ENCODE measurements at places on chromosomes 16 and 17. TPM values are rescaled to one million over a fixed set of nuclear protein-coding genes. Genes with fewer than 3 reads are reported as not detected.

The FGF11 gene
- 10.8 TPM for total RNA-seq

The CRISPLD2 gene
- total RNA-seq, result 320 TPM

The HS3ST3B1 gene
- total RNA-seq, result 5.9 TPM

The ACE gene
- 9.6 TPM for total RNA-seq

The TTYH2 gene
- 3.4 TPM for total RNA-seq

The STXBP4 gene
- 9.6 TPM for total RNA-seq

The ACLY gene
- total RNA-seq, result 74.9 TPM

The TRIM16 gene
- 66.3 TPM for total RNA-seq

The KRT33A gene
- total RNA-seq, result 1.5 TPM

The JMJD8 gene
- 62.9 TPM for total RNA-seq

The CHD9NB gene
- not detected for total RNA-seq

The GJC1 gene
- total RNA-seq, result 10.1 TPM

The SLC6A2 gene
- total RNA-seq, result 9.6 TPM

The CRYBA1 gene
- total RNA-seq, result not detected

The MYH2 gene
- not detected for total RNA-seq

The DNAH9 gene
- total RNA-seq, result not detected

The TBC1D26 gene
- 4.2 TPM for total RNA-seq

The CNGB1 gene
- total RNA-seq, result not detected

The HASPIN gene
- total RNA-seq, result 0.74 TPM

The TMEM100 gene
- total RNA-seq, result 20.6 TPM

The BCL6B gene
- 10.1 TPM for total RNA-seq

The OR2C1 gene
- total RNA-seq, result 0.74 TPM

The PRM3 gene
- not detected for total RNA-seq

The PTGES3L gene
- total RNA-seq, result 1.5 TPM

The SPATA32 gene
- not detected for total RNA-seq

The SCN4A gene
- 0.98 TPM for total RNA-seq

The MAPT gene
- 6.1 TPM for total RNA-seq

The MRPS34 gene
- total RNA-seq, result 89.6 TPM

The CACNA1H gene
- total RNA-seq, result 10.8 TPM

The SPIRE2 gene
- total RNA-seq, result 2.2 TPM

The SHBG gene
- total RNA-seq, result not detected

The CMTM2 gene
- not detected for total RNA-seq

The PERCC1 gene
- not detected for total RNA-seq

The BTBD17 gene
- total RNA-seq, result not detected

The TBC1D3I gene
- 1.7 TPM for total RNA-seq

The SLC47A2 gene
- 0.74 TPM for total RNA-seq

The TNK1 gene
- 10.1 TPM for total RNA-seq

The KCNJ18 gene
- not detected for total RNA-seq

The FN3K gene
- 5.9 TPM for total RNA-seq

The SPATA22 gene
- total RNA-seq, result not detected
